MV-4-11 (cell line): ENCODE measurements at places on chromosomes 6 and 20.

DNA sequence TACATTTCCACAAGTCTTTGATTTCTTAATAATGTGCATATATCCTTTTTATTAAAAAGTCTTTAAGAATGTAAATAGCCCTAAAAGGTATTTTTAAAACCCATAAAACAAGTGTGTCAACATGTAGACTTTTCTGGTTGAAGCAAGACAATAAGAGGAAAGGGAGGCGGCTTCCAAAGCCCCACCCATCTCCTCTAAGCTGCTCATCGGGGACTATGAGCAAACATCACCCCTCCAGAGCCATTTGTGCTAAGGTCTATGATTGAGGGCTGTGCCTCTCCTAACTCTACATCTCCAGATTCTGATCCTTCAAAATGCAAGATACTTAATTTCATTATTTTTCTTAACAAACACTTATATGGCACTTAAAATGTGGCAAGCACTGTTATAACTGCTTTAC, 2.5 kb upstream of the NAA20 start:
- peak; percentile 29 for DNase-seq

- peak; percentile 29 for DNase-seq
These were observed 112.4 kb upstream of the ZNF217 start for GRCh38 chr20:53706008-53706465.

DNA sequence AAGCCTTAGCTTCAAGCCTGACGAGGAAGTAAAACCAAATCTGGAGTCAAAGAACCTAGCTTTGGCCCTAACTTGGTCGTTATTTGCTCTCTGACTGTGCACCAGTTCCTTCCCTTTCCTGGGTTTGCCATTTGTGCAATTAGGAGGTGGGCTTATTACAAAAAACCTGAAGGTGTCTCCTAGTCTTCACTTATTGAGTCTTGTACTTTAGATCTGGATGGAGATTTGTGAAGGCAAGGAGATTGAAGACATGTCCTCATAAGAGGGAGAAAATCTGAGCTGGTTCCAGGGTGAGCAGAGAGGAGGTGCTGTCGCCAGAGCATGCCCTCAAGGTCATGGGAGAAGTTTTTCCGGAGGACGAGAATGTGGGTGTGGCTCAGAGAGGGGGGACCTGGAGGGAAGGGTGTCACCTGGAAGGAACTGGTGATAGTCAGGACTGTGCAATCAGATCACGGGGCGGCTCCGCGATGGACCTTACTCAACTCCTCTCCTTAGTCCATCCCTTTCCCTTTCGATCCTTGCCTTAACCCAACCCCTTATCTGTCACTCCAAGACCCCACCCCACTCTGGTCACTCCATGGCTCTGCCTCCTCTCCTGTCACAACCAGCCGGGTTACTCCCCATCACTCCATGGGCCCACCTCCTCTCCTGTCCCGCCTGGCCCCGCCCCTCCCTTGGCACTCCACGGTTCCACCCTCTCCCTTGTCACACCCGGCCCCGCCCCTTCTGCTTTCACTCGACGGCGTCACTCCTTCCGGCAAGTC, 588 bp upstream of the ACSS2 start:
- DNase-seq: peak; percentile 94

- DNase-seq: no peak
These were observed 156.3 kb downstream of the ARID1B start for GRCh38 chr6:156933201-156934068.

DNA sequence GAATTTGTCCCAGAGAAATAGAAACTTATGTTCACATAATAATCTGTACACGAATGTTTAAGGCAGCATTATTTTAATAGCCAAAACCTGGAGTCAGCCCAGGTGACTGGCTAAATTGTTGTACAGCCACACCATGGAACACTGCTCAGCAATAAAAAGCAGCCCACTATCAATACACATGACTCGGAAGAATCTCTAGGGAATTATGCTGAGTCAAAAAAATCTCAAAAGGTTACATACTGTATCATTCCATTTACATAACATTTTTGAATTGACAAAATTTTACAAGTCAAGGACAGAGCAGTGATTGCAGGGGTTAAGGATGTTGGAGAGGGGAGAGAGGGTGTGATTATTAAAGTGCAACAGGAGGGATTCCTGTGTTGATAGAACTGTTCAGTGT, 163.4 kb downstream of the UBE3D start:
- no peak for DNase-seq

GRCh38 chr6:92538275-92538674, 881.1 kb downstream of the EPHA7 start:
- no peak for DNase-seq

DNA sequence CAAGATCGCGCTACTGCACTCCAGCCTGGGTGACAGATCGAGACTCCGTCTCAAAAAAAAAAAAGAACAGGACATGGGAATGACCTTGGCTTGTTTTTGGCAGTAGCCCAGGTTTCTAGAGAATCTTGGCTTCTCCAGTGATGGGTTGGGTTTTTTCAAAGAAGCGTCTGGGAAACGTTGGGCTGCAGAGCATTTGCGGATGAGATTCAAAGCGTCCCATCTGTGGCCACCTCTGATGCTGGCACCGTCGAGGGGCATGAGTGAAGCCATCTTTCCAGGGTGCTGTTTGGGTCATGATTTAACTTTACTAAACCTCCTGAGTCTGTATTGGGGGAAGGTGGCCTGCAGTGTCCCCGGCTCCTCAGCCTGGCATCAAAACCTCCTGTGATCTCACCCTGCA, 43.2 kb upstream of the SRF start:
- DNase-seq: no peak

- no peak for DNase-seq
These were observed 66.0 kb upstream of the STX16 start for GRCh38 chr20:58584881-58585752.

DNA sequence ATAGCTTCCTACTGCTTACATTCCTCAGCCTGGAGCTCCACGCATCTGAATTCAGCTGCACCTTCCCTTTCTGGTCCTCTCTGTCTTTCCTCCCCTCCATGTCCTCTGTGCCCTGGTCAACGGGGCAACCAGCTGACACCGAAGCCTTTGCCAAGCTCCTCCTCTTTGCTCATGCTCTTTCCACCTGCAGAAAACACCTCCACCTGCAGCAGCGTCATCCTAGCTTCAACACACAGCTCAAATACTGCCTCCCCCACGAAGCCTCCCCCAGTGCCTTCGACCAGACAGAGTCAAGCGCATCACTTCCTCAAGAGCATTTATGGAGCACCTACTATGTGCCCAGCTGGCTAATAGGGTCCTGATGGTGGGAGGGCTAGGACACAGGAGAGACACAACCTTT, 9.2 kb downstream of the CDH22 start:
- DNase-seq: no peak

- no peak for DNase-seq
These were observed 10.9 kb upstream of the MYB start for GRCh38 chr6:135170238-135170637.

DNA sequence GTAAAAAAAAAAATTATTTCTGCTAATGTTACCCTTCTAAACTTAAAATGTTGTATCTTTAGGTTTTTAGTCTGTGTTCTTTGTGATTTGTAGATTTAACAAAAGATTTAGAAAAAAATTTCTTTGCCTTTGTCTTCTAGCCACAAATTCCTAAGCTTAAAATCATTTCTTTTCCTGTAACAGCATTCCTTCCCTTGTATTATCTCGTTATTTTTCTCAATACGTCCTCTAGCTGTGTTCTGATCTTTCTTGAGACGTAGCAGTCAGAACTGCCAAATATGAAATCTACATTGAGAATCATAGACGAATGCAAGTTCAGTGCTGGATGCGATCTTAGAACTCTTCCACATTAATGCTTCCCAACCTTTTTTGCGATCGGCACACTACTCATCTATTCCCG, 283.1 kb downstream of the UTRN start:
- no peak for DNase-seq

DNA sequence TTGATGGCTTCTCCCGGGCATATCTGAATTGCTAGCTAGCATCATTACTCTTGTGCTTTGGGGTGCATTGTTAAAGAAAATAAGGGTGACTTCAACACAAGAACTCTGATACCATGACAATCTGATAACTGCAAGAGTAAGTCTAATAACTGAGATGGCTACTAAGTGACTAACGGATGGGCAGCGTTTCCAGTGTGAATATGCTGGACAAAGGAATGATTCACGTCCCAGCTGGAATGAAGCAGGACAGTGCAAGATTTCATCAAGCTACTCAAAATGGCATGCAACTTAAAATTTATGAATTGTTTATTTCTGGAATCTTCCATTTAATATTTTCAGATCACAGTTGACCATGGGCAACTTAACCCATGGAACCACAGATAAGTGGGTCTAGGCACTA, 31.7 kb downstream of the MOXD1 start:
- DNase-seq: no peak

DNA sequence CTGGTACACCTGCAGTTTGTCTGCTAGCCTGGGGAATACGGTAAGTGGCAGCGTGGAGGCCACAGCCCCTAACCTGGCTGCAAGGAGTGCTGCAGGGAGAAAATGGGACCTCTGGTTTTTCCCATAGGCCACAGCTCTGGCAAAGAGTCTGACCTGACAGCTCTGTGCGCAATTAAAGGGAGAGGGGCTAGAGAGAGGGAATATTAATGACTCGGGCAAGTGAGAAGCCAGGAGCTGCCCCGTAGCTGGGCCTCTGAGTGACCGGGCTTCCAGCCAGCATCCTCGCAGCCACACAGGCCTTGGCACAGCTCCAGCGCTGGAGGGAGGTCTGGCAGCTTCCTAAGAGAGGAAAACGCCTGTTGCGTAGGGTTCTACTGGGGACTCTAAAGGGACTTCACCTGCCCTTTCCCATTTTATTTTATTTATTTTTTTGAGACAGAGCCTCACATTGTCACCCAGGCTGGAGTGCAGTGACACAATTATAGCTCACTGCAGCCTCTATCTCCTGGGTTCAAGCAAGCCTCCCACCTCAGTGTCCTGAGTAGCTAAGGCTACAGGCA, 18.2 kb upstream of the OCSTAMP start:
- no peak for DNase-seq

DNA sequence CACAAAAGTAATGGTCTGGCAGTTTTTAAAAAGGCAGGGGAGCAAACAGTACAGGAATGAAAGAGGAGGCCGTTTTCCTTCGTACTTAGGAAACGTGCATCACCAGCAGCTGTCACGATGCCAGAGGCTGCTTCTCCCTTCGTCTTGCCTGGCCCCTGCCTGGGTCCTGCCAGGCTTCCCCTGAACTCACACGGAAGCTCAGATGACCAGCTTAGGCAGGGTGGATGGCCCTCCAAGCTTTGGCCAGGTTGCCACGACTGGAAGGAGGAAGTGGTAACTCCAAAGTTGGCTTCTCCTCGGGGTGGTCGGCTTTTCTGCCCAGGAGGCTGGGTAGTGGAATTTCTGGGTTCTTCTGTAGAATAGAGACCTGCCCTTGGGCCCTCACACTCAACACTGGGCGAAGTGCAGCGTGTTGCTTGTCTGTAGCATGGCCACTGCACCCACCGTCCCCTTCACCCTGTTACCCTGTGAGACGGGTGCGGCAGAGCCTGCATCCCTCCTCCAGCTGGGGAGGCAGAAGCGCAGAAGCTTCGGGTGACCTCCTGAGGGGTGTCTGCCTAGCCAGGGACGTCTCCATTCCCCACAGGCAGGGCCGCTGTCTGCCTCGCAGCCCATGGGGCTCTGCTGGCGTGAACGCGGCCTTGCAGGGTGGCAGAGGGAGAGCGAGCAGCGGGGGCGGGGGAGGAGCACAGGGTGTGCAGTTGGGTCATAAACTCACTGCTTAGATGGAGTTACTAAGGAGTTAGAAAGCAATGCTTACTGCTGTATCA, 18.4 kb upstream of the RBM38 start:
- DNase-seq: no peak

DNA sequence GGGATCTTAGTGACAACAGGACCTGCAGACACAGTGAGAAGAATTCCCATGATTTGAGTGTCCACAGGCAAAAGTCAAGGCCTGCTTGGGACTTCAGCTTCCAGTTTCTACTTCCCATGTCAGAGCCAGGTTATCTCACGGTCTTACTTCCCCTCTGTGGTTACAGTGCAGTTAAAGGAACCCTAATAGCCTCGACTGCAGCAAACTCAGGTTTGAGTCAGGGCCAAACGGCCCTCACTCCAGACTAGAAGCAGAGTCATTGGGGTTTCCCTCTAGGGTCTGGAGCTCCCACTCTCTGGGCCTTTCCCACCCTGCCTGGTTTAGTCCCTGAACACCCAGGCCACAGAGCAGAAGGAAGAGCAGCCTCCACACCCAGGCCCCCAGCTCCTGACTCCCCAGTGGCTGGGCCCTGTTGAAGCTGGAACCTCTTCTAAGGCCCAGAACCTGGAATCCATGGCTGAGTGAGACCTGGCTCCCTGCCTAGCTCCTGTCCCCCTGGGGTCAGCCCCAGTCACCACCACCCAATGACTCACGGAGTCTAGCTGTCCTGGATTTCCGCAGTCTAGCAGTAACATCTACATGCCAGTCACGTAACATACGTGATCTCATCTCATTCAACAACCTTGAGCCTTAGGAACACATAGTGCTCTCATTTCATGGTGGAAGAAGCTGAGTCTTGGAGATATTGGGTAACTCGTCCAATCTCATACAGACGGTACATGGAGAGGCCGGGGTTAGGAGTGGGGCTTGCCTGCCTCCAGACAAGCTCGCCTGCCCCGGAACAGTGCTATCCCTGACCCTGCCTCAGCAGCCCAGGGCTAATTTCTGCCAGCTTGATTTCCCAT, 9.2 kb upstream of the GHRH start:
- DNase-seq: peak; percentile 96

DNA sequence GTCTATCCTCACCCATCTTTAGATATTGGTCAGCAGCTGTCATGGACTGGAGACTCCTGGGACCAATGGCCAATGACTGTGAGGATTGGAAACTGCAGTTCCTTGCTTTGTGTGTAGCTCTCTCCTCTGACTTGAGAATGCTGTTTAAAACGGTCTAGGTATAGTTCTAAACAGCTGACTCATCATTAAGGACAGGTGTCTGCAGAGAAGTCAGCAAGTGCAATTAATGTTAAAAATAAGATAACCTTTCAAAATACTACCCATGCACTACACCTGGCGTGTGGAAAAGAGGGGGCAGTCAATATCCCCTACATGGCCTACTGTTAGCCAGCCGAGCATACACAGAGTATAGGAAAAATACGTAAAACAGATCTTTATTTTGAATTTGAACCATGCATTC, 115.4 kb upstream of the TAB2 start:
- DNase-seq: no peak

DNA sequence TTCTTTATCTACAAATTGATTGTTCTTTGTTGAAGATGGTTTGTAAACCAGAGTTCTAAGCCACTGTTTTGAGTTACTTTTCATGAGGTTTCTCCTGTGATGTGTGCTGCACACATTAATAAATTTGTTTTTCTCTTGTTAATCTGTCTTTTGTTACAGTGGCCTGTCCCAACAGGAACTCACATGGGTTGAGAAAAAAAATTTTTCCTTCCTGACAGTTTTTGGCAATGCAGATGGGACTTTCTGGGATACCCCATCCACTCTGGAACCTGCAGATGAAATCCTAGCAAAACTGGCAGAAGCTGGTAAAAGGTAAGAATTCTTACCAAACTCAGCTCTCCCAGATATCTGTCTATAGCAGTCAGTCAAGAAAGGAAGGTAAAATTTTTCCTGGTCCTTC, 88.1 kb downstream of the CEP162 start:
- DNase-seq: no peak
